CD14-positive monocyte (primary cell): ENCODE measurements at places on chromosomes 11 and 22.

GRCh38 chr11:36000616-36001190, 56.8 kb downstream of the LDLRAD3 start:
- no peak for DNase-seq

DNA sequence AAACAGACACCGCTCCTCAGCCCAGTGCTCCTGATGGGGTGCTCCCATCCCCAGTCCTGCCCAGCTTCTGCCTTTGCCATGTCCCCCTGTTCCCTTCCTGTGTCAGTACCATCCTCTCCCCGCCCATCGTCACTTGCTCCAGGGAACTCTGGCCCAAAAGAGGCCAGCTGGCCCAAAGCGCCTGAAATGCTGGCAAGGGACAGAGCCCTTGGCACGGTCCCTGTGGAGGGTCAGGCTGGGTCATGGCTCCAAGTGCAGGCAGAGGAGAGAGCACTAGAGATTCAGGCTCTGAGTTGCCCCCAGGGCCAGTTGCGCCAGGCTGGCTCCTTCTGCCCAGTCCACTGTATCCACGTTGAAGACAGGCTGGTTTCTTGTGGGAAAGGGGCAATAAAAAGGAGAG, 8.4 kb upstream of the HDHD5 start:
- no peak for DNase-seq

DNA sequence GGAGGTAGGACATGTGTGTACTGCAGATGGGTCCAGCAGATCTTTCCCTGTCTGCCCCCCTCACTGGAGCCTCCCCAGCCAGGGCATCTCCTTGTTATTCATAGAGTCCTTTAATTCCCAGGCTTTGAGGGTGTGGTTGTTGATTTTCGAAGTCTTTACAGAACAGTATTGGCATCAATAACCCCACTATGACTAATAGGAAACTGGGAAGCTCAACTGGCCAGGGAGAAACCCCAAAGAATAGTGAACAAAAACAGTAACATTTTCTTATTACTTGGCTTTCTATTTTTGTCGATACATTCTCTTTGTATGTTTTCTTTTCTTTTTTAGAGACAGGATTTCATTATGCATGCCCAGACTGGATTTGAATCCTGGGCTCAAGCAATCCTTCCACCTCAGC, 57.9 kb downstream of the NF2 start:
- no peak for DNase-seq

- no peak for DNase-seq
Measured at GRCh38 chr11:114625294-114625693, 29.7 kb upstream of the NXPE4 start.

DNA sequence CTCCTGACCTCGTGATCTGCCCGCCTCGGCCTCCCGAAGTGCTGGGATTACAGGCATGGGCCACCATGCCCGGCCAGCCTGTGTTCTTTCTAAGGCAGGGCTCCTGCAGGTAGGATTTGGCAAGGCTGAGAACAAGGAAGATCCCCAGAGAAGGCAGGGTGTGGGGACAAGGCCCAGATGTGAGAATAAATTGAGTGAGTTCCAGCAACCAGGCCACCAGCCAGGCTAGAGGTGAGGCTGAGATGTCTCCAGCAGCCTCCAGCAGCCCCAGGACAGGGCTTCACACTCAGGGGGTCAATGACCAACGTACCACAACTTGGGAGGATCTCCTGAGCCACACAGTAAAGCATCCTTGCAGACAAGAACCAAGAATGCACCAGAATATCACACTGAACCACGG, 75.1 kb downstream of the BUD13 start:
- no peak for DNase-seq

GRCh38 chr22:43923191-43923590, 414 bp upstream of the PNPLA3 start:
- DNase-seq = no peak
